Cerebellum (tissue), 4 donors: ENCODE measurements at places on chromosomes 2 and 18. TPM values are rescaled to one million over a fixed set of nuclear protein-coding genes. Genes with fewer than 3 reads are reported as not detected.

PLA2R1 gene
- 11.9 TPM for total RNA-seq

CCDC141 gene
- 2.6 TPM for total RNA-seq

HOXD9 gene
- not detected for total RNA-seq

COL3A1 gene
- 303 TPM for total RNA-seq

PREB gene
- 18.9 TPM for total RNA-seq

RALBP1 gene
- total RNA-seq, result 26.9 TPM

WNT6 gene
- total RNA-seq, result not detected

CYTIP gene
- total RNA-seq, result 0.27 TPM

TRIM43 gene
- 1.1 TPM for total RNA-seq

MOGAT1 gene
- total RNA-seq, result not detected

SNORC gene
- 4.2 TPM for total RNA-seq

GPR75 gene
- 20.9 TPM for total RNA-seq

SLC9A4 gene
- not detected for total RNA-seq

TMEM198 gene
- total RNA-seq, result 13.0 TPM
